RPMI8226 (cell line): ENCODE measurements at places on chromosomes 5 and 9.

- no peak for DNase-seq
Measured at GRCh38 chr9:7298123-7298522, 501.5 kb downstream of the DMAC1 start.

DNA sequence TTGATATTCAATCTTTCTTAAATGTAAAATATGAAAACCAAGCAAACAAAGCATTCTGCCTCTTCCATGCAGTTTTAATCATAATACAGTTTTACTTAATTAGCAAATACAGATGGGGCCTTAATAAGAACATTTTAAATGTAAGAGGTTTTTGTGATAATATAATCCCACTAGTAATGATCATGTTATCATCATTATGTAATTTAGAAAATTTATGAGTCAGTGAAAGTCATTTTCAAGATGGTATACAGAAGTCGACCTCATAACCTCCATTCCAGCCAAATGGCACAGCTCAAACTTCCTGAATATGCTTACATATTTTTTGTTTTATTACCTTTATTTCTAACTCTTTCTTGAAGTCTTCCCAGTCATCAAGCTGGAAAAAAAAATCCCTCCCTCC lies 102.2 kb upstream of the GNA14 start:
- no peak for DNase-seq

GRCh38 chr9:133120501-133121197 lies 391 bp downstream of the RALGDS start:
- DNase-seq, result peak; percentile 31

- DNase-seq, result no peak
Measured at GRCh38 chr9:92295827-92296258, 2.3 kb upstream of the IARS1 start.

GRCh38 chr9:104740621-104741020 lies 6.9 kb upstream of the NIPSNAP3A start:
- no peak for DNase-seq

GRCh38 chr9:89881431-89881830 lies 276.6 kb downstream of the GADD45G start:
- no peak for DNase-seq

- no peak for DNase-seq
Measured at GRCh38 chr5:172200476-172200875, 6.5 kb downstream of the EFCAB9 start.
